ENCODE measurements at places on chromosomes 12 and 14. TPM values are rescaled to one million over a fixed set of nuclear protein-coding genes. Genes with fewer than 3 reads are reported as not detected.
A peak's percentile ranks its signal among the peaks of the same experiment; 100 is the strongest.

- no peak for DNase-seq
Observed at GRCh38 chr12:693934-694533, 30.8 kb upstream of the NINJ2 start.

The CSRP2 gene
- 0.77 TPM for total RNA-seq

DNA sequence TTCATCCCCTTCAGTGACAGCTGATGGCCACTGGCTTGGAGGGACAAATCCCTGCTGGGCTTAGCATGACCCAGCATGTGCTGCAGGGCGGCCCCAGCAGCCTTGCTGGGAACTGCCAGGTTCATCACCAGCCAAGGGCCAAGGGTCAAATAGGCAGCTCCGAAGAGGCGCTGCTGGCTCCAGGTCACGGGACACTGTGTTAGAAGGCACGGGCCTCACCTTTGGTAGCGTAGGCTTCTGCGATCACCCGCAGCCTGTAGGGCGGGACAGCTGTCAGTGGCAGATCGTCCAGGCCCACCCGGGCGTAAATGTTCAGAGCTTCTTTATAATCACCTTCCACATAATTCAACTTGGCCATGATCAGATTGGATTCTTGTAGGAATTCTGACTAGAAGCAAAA lies 35.7 kb downstream of the TTC7B start:
- DNase-seq, result no peak

The SLC5A8 gene
- total RNA-seq, result not detected

GRCh38 chr14:90263748-90264449 lies 7.5 kb downstream of the PSMC1 start:
- no peak for DNase-seq

DNA sequence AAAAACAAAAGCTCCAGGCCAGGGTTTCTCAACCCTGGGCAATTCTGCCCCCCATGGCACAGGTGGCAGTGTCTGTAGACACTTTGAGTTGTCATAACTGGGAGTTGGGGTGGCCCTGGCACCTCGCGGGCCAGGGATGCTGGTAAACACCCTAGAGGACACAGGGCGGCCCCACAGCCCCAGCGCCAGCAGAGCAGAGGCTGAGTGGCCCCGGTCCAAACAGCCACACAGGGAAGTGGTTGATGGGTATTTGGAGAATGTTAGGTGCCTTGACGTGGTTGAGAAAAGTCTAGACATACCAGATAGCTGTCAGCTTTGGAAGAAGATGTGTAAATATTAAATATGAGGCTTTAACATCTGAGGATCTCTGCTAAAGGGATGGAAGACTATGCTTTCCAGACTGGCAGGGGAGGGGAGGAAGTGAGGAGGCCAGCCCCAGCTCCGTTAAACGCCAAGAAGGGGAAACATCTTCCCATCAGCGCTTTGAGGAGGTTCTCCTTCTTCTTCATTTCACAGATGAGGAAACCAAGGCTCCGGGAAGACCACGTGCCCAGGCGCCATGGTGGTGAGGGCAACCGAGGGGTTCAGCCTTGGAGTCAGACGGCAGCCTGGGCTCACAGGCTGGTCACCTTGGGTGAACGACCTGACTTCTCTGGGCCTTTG lies 103.7 kb downstream of the SCARB1 start:
- DNase-seq, result no peak

The CLEC12A gene
- total RNA-seq, result not detected

DNA sequence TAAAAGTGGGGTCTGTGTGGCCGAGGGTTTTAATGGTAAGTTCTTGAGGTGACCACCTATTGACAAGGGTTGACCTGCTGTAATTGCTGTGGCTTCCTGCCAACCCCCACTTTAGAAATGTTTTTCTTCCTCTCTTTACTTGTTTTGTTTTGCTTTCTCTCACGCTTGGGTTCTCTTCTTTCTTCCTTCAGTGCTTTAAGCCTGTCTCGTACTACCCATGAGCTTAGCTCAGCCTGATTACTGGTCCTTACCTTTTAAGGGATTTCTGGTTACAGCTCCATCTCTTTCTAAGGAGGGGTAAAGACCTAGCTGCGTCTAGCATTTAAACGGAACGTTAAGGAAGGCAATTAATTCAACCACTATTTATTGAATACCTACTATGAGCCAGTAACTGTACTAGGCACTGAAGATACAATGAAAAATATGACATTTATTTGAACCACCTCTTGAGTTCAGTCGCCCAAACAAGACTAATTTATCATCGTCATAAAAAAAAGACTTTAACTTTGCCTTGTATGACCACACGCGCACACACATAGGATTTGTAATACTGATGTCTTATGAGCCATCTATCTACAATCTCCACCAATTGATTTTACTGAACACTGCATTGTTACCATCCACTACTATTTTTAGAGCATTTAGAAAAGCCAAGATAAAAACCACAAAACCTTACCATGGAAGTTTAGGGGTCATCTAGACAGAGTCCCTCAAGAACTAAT lies 888 bp upstream of the PPP1R12A start:
- no peak for DNase-seq

DNA sequence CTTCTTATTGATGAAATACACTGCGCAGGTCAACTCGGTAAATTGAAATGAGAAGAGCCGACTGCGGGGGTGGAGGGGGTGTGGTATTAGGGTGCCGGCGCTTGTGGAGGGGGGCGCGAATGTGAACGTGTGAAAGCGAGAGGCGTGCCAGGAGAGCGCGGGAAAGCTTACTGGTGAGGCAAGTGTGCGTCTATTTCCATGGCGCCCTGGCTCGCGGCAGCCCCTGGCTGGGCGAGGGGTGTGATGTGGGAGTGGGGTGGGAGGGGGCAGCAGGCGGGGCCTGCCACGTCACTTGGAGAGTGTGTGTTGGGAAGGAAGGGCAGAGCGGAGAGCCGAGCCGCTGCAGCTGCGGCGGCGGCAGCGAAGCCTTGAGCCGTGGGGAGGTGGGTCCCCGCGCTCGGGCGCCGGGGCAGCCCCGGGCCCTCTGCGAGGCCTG lies 88.8 kb downstream of the GALNT8 start:
- peak; percentile 15 for DNase-seq

- DNase-seq, result no peak
Observed at GRCh38 chr12:122951406-122951805, 14.9 kb downstream of the ABCB9 start.

- DNase-seq, result no peak
Observed at GRCh38 chr14:69652942-69653684, 41.7 kb downstream of the SUSD6 start.

- peak; percentile 22 for DNase-seq
Observed at GRCh38 chr14:72104011-72104613, 171.9 kb downstream of the RGS6 start.

DNA sequence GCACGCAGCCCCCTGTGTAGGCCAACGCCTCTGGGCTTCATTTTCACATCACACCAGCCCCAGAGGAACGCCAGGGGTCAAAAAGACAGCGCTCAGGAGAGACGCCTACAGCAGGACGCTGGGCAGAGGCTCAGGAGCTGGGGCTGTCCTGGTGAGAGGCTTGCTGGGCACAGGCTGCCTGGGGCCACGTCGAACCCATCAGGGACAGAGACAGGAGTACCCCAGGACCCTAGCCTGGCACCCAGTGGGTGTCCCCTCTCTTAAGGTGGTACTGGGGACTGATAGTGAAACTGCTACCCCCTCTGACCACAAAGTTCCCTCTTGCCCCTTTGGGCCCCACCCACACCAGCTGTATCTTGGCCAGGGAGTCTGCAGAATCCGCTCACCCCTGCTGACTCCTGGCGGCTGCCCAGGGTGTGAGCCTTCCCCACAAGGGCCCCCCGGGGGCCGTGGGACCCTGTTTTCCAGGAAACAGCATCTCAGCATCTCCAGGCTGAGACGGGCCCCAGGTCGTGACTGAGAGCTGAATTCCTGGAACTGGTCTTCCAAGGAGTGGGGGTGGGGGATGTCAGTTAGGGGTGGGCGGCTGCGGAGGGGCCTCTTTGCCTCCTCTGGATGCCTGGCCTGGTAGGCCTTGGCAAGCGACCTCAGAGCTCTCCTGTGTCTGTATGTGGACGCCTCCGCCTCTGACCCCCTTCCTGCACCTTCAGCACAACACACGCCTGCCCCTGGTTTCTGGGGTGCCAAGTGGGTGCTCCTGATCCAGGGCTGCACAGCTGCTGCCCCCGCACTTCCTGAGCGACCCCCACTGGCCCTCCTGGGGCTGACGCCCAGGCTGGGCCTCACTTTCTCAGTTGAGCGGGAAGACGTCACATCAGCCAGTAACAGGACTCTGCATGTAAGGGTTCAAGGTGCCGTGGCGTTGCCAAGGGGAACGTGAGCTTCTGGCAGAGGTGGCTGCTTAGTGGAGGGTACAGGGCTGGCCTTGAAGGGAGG lies 321.9 kb upstream of the RTL1 start:
- no peak for DNase-seq

DNA sequence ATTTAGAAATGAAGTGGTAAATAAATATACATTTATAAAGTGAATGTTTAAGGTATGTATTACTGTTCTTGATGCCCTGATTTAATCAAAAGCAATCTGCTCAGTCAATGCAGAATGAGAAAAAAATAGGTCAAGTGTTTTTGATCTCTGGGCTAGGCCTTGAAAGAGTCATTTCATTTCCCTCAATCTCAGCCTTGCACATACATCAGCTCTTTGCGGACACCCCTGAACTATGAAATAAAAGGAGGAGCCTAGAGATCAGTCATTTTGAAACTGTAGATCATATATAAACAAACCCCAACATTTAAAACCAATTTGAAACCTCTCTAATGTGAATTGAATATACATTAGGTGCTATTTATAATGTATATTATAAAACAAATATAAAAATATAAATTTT lies 42.5 kb downstream of the ATG2B start:
- DNase-seq, result no peak

GRCh38 chr14:64026600-64026999 lies 173.8 kb downstream of the SYNE2 start:
- no peak for DNase-seq

The IFNG-AS1 gene
- total RNA-seq, result 0.95 TPM

- DNase-seq, result no peak
Observed at GRCh38 chr12:124747426-124748161, 116.1 kb downstream of the SCARB1 start.

DNA sequence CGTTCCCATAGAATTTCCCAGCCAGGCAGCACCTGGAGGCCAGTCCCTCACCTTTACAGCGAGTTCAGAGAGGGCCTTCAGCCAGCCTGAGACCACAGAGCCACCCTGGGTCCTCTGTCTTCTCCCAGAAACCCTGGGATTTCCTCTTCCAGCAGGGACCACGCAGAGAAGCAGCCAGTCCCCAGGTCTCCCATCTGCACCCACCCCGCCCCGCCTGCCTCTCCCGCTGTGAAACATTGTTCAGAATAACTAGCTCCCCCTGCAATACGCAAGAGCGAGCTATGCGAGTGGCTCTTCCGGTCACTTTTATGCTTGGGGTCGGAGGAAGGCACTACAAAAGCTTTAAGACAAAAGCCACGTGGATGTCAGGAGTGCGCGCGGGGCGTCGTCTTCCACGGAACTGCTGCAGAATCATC lies 77.8 kb downstream of the SERPINA3 start:
- DNase-seq, result no peak

DNA sequence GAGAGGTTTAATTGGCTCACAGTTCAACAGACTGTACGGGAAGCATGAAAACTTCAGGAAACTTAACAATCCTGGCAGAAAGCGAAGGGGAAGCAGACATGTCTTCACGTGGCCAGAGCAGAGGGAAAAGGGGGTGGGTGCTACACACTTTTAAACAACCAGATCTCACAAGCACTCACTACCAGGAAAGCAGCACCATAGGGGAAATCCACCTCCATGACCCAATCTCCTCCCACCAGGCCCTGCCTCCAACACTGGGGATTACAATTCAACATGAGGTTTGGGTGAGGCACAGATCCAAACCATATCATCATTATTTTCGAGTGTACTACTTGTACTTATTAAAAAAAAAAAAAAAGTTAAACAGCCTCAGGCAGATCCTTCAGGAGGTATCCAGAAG lies 29.9 kb downstream of the RXYLT1 start:
- DNase-seq, result no peak

The SERPINA6 gene
- not detected for total RNA-seq

- DNase-seq, result peak; percentile 71
Observed at GRCh38 chr12:9674226-9674590, 4.7 kb downstream of the CLEC2D start.

The CBLN3 gene
- 7.7 TPM for total RNA-seq

DNA sequence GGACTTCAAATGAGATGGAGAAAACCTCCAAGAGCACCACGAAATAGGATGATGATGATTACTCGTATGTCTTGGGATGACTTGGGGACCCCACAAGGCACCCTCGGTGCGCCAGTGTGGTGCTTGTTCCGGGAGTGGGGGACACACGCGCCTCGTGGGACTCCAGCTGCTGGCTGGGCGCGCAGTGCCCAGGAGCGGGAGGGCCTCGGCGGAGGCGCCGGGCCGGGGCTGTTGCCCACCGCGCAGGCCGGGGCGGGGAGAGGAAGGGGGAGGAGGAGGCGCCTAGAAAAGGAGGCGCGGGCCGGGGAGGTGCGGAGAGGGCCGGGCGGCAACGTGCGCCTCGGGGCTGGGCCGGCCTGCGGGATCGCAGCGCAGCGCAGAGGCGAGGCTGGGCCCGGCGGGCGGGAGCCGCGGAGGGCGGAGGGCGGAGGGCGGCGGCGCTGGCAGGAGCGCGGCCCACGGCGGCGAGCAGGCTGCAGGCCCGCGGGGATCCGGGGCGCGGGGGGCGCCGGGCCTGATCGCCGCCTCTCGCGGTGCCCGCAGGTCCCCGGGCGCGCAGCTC lies at the start of gene RFLNA:
RFLNA (plus strand) TSS at position 314 of the 562 bp plus-strand sequence. CDS start 337 bp downstream, outside the sequence.
- no peak for DNase-seq

DNA sequence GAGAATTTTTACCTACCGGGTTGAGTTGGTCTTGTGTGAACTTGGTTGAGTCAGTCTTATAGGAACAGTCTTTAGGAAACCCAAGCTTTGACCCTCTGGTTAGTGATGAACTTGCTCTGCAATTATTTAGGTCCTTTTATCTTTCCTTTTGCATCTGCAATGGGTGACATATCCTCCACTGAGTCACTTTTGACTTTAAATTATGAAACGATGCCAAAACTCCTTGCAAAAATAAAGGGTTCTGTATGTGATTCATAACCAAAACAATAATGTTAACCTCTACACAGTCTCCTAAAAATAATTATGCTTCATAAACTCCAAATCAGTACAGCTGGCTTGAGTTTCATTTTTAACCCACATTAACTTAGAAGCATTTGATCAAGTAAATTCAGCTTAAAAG lies 979.4 kb downstream of the GALC start:
- no peak for DNase-seq

- no peak for DNase-seq
Observed at GRCh38 chr12:121334513-121335343, 17.5 kb downstream of the ANAPC5 start.

DNA sequence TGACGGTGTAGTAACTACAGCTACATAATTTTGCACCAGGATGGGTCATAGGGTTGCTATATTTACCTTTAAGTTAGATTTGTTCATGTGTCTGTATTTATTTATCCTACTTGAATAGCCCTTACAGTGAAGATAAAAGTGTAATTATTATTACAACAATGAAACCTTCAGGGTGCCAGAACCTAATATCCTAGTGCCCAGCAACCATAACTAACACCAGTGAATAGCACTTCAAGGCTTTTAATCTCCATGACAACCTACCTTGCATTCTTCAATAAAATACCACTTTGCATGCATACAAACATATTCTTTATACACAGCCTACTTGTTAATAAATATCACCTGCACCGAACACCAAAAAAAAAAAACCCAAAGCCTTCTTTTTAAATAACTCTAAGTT lies 58.7 kb upstream of the G2E3 start:
- no peak for DNase-seq

The CLEC2B gene
- total RNA-seq, result 16.5 TPM

- no peak for DNase-seq
Observed at GRCh38 chr12:15364221-15365160, 42.2 kb downstream of the PTPRO start.

- no peak for DNase-seq
Observed at GRCh38 chr12:31835276-31835882, 106.6 kb upstream of the AMN1 start.
